ENCODE measurements at places on chromosomes 12 and 14.

DNA sequence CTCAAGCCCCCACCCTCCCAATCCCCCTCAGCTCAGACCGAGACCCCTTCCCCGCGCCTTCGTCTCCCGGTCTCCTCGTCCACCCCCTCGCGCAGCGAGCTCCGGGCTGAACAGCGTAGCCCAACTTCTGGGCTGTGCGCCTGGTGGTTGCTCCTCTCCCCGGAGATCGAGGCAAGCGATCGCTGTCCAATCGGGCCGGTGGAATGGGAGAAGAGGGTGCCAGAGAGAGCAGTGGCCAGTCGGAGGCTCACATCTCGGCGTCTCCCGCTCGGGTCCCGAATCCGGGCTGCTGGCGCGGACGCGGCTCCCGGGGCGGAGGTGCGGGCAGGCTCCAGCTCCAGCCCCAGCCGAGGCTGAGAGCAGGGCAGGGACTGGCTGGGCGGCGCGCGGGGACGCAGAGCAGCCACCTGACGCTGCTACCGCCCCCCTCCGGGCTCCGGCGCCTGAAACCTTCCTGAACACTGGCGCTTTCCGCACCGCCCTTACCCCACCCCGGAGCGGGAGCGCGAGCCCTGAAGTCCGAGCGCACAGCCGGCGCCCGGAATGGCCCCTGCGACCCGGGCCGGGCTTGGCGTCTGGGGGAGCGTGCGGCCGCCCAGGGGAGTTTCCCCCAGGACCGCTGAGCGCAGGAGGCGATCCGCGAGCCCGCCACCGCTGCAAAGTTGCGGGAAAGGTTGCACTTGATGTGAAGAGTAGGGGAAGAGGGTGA, 508 bp upstream of the KCNH5 start:
- no peak for DNase-seq

DNA sequence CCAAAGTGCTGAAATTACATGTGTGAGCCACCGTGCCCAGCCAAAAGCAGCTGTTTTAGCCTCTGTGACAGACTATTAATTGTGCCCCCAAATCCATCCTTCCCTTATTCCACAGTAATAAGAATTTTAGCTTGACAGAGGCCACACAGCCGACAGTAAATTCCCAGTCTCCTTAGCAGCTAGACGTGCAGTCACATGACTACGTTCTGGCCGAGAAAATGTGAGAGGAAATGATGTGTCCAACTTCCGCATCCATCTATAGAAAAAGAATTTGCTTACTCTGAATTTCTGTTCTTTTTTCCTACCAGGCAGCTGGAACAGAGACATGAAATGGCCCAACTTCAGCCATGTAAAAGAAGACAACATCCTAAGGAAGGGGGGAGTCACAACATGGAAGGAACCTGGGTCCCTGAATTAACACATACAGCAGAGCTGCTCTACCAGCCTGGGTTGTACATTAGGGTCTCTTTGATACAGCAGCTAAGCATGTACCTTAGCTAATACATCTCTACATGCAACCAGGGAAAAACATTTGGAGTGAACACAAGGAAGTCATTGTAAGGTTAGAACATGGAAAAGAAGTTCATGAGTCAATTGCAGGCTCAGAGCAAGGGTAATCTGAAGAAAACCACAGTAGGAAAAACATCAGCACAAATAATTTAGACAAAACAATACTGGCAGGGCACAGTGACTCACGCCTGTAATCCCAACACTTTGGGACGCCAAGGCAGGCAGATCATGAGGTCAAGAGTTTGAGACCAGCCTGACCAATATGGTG, 35.5 kb downstream of the CIT start:
- no peak for DNase-seq

DNA sequence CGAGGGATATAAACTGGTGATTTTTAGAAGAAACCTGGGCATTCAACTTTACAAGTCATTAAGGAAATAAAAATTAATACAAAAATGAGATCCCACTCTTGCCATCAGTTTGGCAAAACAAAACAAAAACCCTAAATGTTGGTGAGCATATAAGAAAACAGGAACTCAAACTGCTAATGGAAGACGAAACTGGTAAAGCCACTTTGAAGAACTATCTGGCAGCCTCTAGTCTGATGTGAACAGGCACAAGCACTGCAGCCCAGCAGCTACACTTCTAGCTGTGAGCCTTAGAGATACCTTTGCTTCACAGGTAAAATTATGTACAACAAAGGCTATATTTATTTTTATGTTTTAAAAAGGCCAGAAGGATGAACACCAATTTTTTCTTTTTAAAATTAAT, 459.6 kb downstream of the ZFP36L1 start:
- no peak for DNase-seq

GRCh38 chr12:126936181-126936851, 1330.7 kb upstream of the TMEM132C start:
- DNase-seq: no peak

- DNase-seq: no peak
Observed at GRCh38 chr12:21795648-21796328, 21.3 kb upstream of the KCNJ8 start.

- DNase-seq: no peak
Observed at GRCh38 chr14:57847096-57847495, 18.8 kb downstream of the SLC35F4 start.

- no peak for DNase-seq
Observed at GRCh38 chr12:66409195-66409871, 107.0 kb downstream of the HELB start.

DNA sequence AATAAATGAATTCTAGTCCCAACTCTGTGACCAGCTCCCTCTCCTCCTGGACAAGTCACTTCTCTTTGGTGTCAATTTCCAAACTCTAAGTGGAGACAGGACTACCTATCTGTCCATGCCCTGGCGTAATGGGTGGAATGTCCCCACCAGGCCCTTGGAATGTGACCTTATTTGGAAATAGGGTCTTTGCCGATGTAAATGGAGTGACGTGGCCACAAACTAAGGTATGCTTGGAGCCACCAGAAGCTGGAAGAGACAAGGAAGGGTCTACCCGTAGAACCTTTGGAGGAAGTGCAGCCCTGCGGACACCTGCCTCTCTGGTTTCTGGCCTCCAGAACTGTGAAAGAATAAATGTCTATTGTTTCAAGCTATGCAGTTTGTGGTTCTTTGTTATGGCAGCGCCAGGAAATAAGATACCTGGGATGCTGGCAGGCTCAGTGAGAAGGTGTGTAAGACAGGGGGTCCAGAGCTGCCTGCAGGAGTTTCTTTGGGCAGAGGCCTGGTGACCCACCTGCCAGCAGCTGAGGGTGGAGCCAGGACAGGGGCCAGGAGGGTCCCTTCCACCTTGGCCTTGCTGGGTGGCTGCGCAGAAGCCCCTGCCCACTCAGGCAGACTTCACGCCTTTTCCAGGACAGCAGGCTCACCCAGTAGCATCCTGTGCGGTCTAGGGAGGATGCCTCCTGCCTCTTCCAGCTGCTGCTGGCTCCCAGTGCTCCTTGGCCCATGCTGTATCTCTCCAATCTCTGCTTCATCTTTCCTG, 45.8 kb downstream of the ARL6IP4 start:
- no peak for DNase-seq

- no peak for DNase-seq
Observed at GRCh38 chr14:105411017-105411941, 8.3 kb upstream of the MTA1 start.

- no peak for DNase-seq
Observed at GRCh38 chr14:61484031-61484430, 162.7 kb downstream of the PRKCH start.

DNA sequence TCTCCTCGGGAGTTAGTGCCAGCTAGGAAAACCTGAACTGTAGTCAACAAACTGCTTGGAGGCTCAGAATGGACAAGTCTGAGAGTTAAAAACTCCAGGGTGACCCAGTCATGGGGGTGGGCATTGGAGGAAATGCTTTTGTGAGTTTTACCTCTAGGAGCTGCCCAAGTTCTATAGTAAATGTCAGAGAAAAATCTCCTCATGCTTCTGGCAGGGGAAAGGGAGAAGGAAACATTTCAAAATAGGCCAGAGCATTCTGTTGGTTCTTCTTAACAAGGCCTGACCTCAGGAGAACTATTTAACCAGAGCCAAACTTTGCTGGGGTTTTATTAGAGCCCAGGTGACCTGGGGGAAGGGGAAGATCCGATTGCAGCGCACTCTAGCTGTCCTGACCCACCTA, 12.3 kb downstream of the NINJ2 start:
- no peak for DNase-seq

DNA sequence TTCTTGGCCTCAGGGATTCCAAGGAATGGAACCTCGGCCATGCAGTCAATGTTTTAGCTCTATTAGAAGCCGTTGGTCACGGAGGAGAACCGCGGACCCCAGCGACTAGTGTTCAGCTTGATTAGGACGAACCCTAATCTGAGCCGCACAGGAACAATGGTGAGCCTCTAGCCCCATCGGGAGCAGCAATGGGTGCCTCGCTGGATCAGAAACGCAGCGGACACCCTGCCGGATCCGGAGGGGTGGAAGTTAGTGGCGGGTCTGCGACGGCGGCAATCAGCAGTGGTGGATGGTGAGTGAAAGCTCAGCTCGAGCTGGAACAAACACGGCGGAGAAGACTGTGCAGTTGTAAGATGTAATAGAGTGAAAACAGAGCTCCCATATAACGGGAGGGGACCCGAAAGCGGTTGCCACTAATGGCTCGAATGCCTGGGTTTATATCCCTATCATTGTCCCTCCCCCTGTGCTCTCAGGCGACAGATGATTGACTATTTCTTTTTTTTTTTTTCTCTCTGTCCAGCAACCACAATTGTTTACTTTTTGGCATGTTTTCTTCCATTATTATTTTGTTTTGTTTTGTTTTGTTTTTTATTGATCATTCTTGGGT, 127.7 kb downstream of the ZNF664 start:
- DNase-seq: no peak

GRCh38 chr14:72743626-72744025, 150.3 kb downstream of the DPF3 start:
- DNase-seq: no peak

DNA sequence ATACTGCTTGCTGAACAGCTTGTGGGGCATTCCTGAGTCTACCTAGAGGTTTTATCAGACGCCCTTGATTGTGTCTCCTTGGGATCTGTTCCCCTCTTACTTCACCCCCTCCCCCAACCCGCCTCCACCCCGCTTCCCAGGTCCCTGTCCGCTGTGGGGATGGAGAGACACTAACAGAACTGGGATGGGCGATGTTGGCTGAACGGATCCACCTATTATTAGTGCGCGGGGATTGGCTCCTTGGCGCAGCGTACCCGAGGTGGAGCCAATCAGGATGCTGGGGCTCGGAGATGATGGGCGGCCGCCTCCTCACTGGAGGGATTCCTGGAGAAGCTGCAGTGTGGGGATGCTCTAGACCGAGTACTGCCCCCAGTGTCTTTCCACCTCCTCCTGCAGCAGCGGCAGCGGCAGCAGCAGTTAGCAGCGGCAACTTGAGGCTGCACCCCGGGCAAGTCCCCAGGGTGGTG, at the start of gene SYT1:
SYT1 (plus strand) TSS at position 372 of the 467 bp plus-strand sequence.
- DNase-seq: no peak

DNA sequence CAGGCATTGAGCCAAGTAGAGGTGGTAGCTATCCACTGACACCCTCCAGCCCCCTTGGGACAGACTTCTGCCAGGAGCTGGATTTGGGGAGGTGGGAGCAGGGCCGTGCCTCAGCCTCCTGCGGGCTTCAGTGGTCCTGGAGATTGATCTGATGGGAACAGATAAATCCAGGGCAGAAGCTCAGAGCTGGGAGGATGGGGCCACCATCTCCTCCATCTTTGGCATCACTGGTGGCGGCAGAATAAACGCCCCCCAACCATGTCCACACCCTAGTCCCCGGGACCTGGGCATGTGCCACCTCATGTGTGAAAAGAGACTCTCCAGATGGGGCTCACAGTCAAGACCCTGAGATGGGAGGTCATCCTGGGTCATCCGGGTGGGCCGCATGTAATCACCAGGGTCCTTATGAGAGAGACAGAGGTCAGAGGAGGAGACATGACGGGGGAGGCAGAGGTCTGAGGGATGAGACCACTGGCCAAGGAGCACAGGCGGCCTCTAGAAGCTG, 209.6 kb upstream of the RTL1 start:
- no peak for DNase-seq

- no peak for DNase-seq
Observed at GRCh38 chr12:32253154-32253790, 146.1 kb upstream of the FGD4 start.

All from stimulated activated CD8-positive, alpha-beta memory T cell treated with anti-CD3 and anti-CD28 coated beads, Interleukin-7, amount 100 ng/mL, for 4 hours (primary cell).